Breast epithelium (tissue), 4 donors: ENCODE measurements at places on chromosomes 13 and 19. TPM values are rescaled to one million over a fixed set of nuclear protein-coding genes. Genes with fewer than 3 reads are reported as not detected.

- no peak for DNase-seq
These were observed 734 bp upstream of the SERTAD3 start for GRCh38 chr19:40444825-40445312.

DNA sequence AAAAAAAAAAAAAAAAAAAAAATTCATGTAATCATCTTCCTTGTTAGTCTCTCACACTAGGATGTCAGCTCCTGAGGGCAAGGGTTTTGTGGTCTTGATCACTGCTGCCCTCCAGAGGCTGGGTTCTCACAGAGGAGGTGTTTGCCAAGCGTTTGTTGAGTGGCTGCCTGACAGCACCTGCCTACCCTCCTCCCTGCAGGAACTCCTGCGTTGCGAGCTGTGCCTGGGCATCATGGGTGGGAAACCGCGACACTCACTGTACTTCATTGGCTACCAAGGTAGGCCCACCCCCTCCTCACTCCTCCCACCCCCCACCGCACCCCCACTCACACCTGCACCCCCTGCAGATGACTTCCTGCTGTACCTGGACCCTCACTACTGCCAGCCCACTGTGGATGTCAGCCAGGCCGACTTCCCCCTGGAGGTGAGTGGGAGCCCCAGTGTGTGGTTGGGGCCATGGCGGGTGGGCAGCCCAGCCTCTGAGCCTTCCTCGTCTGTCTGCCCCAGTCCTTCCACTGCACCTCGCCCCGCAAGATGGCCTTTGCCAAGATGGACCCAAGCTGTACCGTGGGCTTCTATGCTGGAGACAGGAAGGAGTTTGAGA is 8.1 kb downstream of the ATG4D start:
- DNase-seq = no peak

DNA sequence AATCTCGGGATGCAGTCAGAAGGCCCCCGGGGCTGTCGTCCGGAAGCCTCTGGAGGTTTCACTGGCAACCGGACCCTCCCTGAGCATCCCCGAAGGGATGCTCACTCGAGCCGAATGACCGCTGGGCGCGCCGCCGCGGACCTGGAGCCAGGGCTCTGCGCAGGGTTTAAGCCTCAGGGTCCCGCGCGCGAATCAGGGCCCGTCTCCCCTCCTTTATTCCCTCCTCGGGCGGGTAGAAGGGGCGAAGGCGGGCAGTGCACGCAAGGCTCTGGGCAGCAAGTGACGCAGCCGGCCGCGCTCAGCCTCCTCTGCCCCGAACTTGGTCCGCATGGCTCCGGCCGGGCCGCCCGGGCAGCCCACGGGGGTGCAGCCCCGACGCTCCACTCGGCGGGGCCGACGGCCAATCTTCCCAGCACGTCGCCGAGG is 572 bp downstream of the SHISA2 start:
- DNase-seq = no peak

DNA sequence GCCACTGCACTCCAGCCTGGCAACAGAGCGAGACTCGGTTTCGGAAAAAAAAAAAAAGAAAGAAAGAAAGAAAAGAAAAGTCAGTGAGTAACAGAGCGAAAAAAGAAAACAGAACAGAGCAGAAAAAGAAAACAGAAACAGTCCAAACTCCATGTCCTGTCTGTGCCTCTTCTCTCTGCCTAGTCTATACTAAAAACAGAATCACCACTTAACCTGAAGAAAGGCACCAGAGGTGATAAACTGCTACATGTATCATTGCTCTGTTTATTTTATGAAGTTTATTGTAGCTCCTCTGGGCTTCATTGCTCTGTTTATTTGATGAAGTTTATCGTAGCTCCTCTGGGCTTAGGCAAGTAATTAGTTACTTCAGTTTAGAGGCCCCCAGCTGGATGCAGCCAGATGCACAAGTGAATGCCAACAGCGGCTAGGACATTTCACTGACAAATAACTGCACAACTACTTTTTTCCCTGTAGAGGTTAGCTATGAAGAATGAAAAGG is 39.2 kb downstream of the TBC1D4 start:
- no peak for DNase-seq

GRCh38 chr13:50670847-50671496 is 172.5 kb downstream of the DLEU7 start:
- no peak for DNase-seq

DNA sequence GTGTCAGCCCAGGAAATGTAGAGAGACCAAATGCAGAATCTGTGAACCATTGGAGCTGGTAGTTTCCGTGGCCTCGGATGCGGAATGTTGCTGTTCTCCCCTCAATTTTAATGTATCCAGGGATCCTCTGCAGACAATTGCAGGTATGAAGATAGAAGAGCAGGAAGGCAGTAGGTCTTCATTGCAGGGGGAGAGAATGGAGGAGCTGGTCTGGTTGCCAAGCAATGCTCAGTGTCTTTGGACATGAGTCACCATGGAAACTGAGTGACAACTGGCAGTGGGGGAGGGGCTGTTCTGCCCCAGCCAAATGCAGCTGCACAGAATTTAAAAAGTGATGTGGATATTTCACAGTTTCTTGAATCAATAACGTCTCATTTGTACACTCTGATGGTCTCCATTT is 56.1 kb upstream of the ZNF835 start:
- no peak for DNase-seq

DNA sequence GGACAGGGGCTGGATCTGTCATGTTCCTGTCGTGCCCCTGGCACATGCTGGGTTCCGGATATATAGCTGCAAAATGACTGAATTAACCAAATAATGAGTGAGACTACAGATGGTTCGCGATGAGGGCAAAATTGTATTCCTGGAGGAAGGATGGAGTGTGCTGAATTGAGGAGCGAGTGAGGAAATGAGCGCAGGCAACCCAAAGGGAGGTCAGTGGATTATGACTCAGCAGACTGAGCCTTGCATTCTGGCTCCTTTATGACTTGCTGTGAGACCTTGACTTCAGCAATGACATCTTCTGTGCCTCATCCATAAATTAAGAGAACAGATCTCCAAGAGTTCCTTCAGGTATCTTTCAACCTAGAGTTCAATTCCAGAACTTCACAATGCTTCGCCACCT is 115.0 kb upstream of the CLDN10 start:
- no peak for DNase-seq

GRCh38 chr13:51282322-51282721 is 57.2 kb upstream of the SERPINE3 start:
- DNase-seq = no peak

DNA sequence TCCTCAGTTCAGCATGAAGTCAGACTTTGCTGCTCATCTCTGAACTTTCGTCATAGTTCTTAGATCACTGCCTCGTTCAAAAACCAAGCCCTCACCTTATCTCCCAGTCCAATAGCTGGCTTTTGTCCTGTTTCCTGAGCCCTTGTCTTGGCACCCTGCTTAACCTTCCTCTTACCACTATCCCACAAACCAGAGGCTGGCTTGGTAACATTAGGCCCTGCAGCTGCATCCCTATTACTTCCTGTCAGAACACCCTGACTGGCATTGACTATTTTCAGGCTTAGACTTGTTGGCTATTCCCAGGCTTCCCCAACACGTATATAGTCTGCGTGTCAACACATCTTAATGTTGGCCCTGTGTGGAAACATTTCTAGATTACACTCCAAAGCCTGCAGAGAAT is 172.4 kb downstream of the VWA8 start:
- no peak for DNase-seq

DNA sequence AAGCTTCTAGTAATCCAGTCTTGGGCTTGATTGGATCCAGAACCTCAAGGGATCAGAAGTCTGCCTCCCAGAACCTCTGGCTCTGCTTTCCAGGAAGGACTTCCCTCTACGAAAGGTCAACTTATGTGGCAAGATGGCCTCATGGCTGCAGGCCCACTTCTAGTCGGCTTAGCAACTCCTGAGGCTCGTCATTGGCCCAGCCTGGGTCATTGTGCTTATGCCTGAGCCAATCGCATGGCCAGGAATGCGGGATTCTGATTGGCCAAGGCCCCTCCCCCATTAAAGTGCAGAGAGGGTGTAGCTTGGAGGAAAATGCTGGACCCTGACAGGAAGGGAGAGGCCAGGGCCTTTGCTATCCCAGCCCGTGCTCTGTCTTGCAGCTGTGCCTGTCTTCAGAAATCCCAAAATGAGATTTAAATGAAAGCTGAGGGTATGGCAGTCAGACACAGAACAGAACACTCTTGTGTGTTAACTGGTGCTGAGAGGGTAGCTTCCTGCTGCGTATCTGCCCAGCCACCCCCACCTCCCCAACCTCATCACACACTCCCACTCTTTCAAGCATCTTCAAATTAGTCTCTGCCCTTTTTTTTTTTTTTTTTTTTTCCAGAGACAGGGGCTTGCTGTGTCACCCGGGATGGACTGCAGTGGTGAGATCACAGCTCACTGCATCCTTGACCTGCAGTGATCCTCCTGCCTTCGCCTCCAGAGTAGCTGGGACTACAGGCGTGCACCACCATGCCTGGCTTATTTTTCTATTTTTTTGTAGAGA is 5.5 kb upstream of the CCNE1 start:
- no peak for DNase-seq

DNA sequence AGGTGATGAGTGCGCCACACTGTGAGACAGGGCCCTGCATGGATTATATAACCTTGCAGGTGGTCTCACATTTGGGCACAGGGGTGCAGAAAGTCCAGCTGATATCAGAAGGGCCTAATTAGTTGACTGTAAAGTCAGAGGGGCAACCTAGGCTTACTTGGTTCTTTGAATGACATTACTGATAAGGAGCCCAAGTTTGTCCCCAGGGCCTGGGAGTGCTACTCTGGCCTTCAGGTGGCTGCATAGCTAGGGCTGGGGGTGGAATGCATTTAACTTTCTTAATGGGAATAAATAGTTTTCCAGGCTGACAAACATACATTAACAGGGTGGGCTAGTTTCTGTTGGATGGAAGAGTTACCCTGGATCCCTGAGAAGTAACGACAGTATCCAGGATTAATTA is 3.3 kb downstream of the WDR87 start:
- no peak for DNase-seq

GRCh38 chr19:50242581-50242980 is 39.2 kb downstream of the MYH14 start:
- DNase-seq = no peak

DNA sequence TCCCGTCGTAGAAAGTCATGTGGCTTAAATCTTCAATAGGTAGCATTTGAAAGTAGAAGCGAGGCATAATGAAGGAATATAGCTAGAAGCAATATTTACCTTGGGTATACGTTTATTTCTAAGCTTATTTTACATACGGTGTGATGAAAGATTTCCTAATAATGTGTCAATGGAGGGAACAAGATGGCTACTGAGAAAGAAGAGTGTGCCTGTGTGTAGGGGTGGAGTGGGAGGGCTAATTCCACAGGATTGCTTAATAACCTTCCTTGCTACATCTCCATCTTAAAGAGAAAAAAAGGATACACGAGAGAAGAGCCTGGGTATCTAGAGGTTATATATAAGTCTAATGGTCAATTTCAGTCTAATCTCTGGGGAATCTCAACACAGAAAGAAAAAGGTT is 2.0 kb downstream of the SPART start:
- DNase-seq = no peak

- DNase-seq = no peak
These were observed 257.6 kb downstream of the DLEU7 start for GRCh38 chr13:50585674-50586413.

DNA sequence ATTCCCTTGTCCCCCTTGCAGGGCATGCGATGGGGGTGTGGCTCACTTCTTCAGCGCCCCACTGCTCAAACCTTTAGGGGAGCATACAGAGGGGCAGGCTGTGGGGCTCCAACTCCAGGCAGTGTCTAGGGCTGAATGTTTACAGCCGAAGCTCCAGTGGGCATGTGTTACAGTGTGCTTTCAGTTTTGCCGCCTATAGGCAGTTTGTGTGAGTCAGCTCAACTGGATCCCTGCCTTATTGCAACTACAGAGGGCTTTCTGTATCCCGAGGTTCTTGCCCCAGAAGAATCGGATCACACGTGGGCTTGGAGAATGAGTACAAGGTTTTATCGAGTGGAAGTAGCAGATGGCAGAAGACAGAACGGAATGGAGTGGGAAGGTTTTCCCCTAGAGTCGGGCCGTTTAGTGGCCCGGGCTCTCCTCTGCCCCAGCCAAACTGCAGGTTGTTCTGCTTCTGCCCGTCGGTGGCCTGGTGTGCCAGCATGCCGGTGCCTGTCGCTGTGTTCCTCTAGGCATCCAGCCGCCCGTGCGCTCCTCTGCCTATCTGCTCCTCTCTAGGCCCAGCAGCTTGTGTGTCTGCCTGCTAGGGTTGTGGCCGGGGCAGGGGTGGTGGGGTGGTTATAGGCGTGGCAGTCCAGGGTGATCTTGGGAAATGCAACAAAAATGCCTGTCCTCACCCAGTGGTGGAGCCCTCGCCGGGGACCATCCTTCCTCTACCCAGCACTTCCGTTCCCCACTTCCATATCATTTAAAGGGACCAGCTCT is 435.9 kb upstream of the SGCG start:
- no peak for DNase-seq

DNA sequence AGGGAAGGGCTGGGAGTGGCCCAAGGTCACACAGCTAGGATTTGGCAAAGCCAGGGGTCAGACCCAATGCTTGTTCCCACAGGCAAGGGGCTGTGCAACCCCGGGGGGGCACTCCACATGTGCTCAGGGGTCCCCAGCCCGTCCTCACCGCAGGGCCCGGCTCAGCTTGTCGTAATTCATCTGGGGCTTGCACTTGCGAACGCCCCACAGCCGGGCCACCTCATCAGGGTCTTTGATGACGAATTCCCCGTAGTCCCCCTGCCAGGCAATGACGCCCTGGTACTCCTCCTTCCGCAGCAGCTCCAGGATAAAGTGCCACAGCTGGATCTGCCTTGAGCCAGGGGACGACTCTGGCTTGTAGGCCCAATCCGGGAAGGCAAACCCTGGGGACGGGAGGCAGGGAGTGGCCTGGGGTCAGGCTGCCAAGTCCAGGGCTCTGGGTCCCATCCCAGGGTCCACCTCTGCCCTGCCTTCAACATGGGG is 4.7 kb downstream of the ERF start:
- no peak for DNase-seq

GRCh38 chr13:32669030-32669646 is 82.9 kb downstream of the PDS5B start:
- no peak for DNase-seq

DNA sequence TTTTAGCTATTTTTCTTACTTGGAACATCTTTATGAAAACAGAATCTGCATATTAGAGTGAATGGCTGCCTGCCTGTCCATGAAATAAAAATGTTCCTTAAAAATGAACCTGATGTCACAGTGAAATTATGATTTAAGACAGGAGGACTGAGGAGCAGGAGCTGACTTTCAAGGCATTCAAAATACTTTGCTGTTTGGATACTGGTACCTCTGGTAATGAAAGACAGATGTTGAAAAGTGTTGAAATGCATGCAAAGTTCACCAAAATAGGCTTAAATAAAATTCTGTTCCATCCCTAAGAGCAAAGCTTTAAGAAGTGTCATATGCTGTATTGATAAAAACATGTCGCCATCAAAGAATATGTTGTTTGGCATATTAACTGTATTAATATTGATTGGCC is 1.7 kb downstream of the ARHGEF7 start:
- DNase-seq = no peak

GRCh38 chr13:56459286-56459685 is 681.4 kb upstream of the PRR20A start:
- no peak for DNase-seq

- no peak for DNase-seq
These were observed 457.3 kb downstream of the EFNB2 start for GRCh38 chr13:106078191-106078590.

The ARRDC5 gene
- total RNA-seq = 0.64 TPM

The SLITRK5 gene
- total RNA-seq = 0.73 TPM

The OR7C2 gene
- total RNA-seq = not detected

The NLRP12 gene
- 1.2 TPM for total RNA-seq

The CCDC122 gene
- total RNA-seq = 50.9 TPM

The ZNF549 gene
- 3.7 TPM for total RNA-seq

The ZNF738 gene
- 9.5 TPM for total RNA-seq

The QPCTL gene
- 6.1 TPM for total RNA-seq

The ZNF837 gene
- 6.6 TPM for total RNA-seq
